ENCODE measurements at places on chromosomes 3 and 15.

GRCh38 chr15:81052046-81052445 is 51.3 kb downstream of the TLNRD1 start:
- no peak for DNase-seq

DNA sequence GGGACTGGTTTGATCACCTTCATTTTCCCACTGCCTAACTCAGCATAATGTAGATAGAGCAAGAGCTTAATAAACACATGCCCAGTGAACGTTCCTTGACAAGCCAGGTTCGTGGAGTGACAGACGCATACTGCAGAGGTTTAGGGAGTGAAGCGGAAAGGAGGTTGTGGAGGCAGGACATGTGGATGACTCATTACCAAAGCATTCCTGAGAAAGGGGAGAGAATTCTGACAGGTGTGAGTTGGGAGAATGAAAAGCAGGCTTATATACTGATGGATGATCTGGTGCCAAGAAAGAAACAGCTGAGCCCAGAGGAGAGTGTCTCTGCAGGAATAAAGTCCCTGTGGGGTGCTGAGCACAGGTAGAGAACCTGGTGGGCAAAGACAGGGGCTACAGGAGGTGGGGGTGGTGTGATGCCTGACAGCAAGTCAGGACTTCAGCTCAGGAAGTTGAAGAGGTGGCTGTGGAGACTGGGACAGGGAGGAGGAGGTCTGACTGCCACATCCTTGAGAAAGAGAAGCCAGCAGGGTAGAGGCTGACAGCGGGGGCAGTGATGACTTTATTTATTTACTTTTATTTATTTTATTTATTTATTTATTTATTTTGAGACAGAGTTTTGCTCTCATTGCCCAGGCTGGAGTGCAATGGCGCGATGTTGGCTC is 2.4 kb upstream of the RPL29 start:
- DNase-seq = no peak

GRCh38 chr15:55681631-55682030 is 61.3 kb downstream of the PRTG start:
- DNase-seq = no peak

DNA sequence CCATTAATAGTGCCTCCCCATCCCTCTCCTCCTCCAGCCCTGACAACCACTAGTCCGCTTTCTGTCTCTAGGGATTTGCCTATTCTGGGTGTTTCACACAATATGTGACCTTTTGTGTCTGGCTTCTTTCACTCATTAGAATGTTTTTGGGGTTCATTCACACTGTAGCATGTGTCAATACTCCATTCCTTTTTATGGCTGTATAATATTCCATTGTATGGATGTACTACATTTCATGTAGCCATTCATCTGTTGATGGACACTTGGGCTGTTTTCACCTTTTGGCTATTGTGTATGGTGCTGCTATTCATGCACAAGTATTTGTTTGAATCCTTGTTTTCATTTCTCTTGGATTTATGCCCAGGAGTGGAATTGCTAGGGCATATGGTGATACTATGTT is 16.5 kb downstream of the GRK7 start:
- no peak for DNase-seq

DNA sequence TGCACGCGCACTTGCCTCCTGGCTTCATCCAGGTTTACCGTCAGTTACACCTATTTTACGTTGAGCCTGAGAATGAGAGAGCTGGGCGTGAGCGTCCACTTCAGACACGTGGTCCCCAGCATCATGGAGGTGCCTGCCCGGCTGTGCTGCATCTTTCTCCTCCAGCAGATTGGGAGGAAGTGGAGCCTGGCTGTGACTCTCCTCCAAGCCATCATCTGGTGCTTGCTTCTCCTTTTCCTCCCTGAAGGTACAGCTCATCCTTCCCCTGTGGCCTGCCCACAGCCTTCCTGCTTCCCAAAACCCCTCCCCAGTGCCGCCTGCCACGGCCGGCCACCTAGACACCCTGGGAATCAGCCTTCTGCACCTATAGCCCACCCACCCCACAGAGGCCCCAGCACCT is 31.6 kb downstream of the SLC22A14 start:
- no peak for DNase-seq

DNA sequence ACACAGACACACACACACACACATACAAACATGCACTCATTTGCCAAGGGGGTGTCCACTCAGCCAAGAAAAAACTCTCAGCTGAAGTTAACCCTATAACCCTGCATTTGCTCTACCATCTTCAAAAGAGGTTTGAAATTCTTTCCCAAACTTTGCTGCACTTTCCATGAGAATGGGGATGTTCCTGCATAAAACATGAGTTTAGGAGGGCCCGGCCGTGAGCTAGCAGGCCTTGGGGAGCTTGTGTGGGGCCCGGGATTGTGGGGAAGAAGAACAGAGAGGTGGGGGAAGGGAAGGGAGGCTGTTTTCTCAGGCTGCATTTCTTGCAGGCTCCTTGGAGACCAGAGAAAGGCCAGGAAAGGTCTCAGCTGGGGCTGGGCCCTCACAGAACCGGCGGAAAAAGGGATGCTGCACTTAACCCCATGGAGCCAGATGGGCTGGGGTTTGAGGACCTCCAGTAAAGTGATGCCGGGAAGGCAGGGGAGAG is 40.8 kb downstream of the SEMA5B start:
- no peak for DNase-seq

GRCh38 chr3:112904786-112905185 is 58.1 kb upstream of the CD200R1L start:
- DNase-seq = no peak

DNA sequence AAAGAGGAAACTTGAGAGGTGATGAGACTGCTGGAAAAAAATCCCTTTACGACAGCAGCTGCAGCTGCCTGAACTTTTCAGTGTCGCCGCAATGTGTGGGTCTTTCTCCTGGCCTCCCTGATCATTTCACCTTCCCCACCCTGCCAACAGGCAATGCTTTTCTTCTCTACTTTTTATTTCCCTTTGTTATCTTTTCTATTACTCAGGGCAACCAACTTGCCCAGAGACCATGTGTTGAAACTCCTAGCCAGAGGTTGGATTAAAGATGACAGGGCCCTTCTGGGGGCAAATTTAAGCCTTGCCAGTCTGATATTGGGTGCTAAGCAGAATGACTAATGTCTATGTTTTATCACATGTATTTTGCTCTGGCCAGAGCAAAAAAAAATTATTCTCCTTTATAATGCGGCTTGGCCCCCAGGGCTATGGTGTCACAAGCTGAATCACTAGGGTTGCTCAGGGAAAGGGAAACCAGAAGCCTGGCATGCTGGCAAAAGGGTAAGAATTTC is 51.5 kb upstream of the CFAP20DC start:
- DNase-seq = no peak

GRCh38 chr3:69142090-69142489 is 19.7 kb upstream of the LMOD3 start:
- no peak for DNase-seq

GRCh38 chr3:188947401-188948280 is 224.1 kb upstream of the TPRG1 start:
- DNase-seq = peak; percentile 27

GRCh38 chr15:64507293-64507802 is 47.0 kb downstream of the ZNF609 start:
- peak; percentile 60 for DNase-seq

GRCh38 chr15:26126819-26127387 is 263.8 kb upstream of the ATP10A start:
- no peak for DNase-seq

GRCh38 chr3:24707936-24708335 is 213.3 kb upstream of the THRB start:
- no peak for DNase-seq

GRCh38 chr3:144524531-144524930 is 552.9 kb downstream of the DIPK2A start:
- DNase-seq = no peak

- DNase-seq = peak; percentile 74
These were observed 781 bp upstream of the CYP1A1 start for GRCh38 chr15:74725845-74726773.

- DNase-seq = no peak
These were observed 349.2 kb downstream of the NAALADL2 start for GRCh38 chr3:175208326-175208725.

- DNase-seq = no peak
These were observed 156.6 kb downstream of the SNRK start for GRCh38 chr3:43442872-43443395.

GRCh38 chr3:104180906-104181305 is 1185.8 kb upstream of the ALCAM start:
- no peak for DNase-seq

DNA sequence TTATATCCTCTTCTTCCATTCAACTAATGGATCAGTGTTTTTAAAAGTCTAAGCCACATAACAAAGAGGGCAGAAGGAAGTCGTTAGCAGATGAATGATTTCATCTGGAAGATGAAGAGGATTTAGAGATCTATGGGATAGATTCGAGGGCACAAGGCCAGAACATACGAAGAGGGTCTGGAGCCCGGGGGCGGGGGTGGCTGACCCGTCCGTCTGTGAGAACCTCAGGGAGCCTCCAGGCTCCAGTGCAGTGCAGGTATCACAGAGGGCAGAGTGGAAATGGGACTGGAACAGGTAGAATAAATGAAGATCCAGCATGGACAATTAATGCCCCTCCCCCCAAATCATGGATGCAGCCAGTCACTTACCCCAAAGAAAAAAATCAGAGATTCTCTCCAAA is 1.5 kb upstream of the GOLGA8B start:
- no peak for DNase-seq

GRCh38 chr3:179149406-179149867 is 1.3 kb downstream of the PIK3CA start:
- DNase-seq = peak; percentile 38

GRCh38 chr3:146300768-146301167 is 49.9 kb upstream of the PLSCR4 start:
- no peak for DNase-seq

- DNase-seq = peak; percentile 53
These were observed 27.5 kb upstream of the MASP1 start for GRCh38 chr3:187318819-187319616.

GRCh38 chr3:9553021-9553947 is at the start of gene LHFPL4:
Gene LHFPL4, minus strand, starts transcription at chr3:9553822. Its CDS starts 1,143 bp downstream, at chr3:9552679.
- no peak for DNase-seq

Data from CD4-positive, alpha-beta T cell treated with Interleukin-17A for 4 hours (primary cell).